ENCODE measurements at places on chromosomes 12 and 14.

- no peak for DNase-seq
These were observed 162.3 kb downstream of the DAD1 start for GRCh38 chr14:22426711-22427110.

- DNase-seq: no peak
These were observed 6.7 kb downstream of the HOXC5 start for GRCh38 chr12:54039417-54040147.

- DNase-seq: no peak
These were observed 33.1 kb upstream of the COL2A1 start for GRCh38 chr12:48037267-48037915.

GRCh38 chr12:46558677-46559076, 186.1 kb upstream of the SLC38A2 start:
- DNase-seq: no peak

DNA sequence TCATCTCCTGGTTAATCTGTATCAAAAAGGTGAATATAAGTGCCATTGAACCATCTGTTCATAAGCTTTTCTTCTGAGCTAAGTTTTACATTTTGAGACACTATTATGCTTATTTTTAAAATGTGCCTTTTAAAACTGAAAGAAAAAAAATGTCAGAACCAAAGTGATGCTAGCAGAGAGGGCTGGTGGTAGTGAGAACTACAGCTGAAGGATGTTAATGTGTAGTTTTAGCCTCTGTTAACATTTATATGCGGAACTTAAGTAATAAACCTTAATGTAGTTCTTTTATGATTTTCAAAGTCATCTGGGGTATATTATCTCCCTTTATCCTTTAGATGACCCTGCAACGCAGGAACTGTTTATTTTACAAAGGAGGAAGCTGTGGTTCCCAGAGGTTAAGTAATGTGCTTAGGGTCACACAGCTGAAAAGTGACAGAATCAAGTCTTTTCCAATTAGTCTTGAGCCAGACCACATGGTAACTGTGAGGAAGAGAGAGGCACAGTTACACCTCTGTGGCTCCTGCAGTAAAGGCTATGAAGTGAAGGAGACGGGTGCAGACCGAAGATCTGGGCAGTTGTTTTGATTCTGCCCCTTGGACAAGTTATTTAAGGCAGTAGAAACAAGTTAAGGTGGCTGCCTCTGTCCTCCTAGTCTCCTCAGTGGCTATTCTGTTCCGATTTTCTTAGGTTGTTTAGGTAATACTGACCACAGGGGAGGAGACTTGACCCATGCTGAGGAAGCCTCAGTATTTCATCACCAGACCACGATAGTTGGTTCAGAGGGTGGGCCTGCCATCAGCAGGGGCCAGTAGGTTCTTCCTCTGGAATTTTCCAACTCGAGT, 23.9 kb downstream of the GNG2 start:
- no peak for DNase-seq

DNA sequence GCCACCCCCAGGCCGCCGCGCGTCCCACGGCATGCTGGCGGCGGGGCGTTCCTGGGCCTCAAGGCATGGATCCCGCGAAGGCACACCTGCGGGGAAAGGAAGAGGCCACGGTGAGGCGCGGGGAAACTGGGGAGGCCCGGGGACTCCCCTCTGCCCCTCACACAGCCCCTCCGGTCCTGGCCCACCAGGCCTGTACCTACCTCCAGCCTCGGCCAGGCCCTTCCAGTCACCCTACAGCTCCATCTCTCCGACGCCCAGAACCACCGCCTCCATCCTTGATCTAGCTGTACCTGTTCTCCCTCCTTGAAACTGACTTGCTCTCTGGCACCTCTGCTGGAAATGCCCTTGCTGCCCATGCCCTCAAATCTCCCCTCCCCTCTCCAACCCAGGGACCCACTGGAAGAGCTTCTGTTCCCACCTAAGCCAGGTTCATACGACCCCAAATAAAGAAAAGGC, 1.7 kb downstream of the ANKRD9 start:
- DNase-seq: no peak

- DNase-seq: no peak
These were observed 30.3 kb downstream of the HIP1R start for GRCh38 chr12:122865268-122866231.

GRCh38 chr14:100058777-100059437, 6.3 kb upstream of the EVL start:
- DNase-seq: no peak

DNA sequence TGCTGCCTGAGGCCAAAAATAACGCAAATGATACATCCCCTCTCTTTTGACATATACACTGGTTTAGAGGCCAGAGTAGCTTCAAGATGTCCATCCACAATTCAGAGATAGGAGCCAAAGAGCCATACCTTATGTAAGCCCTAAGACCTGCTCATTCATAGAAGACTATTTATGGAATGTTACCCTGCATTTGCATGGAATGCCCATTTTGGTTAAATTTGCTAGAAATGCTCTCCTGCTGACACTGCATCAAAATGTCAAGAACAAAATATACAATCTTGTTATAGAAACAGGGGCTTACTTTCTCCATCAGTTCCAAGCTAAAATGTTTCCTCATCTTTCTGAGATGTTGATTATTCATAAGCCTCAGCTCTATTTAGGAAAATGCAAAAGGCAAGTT, 183.3 kb upstream of the CDKN3 start:
- no peak for DNase-seq

DNA sequence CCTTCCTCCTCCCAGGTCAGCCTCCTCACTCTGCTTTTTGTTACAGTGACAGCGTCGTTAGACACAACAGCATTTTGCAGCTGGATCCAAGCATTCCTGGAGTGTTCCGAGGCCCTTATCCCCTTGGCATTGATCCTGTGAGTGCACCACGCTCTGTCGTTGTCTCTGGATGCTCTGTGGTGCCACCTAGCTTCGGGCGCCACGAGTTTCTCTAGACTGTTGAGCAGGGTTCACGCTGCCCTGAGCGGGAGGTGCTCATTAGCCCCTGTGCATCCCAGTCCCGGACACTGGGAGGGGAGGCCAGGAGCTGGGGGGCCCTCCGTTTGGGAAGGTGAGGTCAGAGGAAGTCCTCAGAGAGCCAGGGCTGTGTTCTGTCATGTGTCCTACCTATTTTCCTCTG, 17.3 kb upstream of the DNAH10 start:
- no peak for DNase-seq

- DNase-seq: no peak
These were observed 13.8 kb downstream of the NGDN start for GRCh38 chr14:23483236-23483854.

- DNase-seq: no peak
These were observed 606 bp downstream of the TNFAIP2 start for GRCh38 chr14:103123634-103124500.

DNA sequence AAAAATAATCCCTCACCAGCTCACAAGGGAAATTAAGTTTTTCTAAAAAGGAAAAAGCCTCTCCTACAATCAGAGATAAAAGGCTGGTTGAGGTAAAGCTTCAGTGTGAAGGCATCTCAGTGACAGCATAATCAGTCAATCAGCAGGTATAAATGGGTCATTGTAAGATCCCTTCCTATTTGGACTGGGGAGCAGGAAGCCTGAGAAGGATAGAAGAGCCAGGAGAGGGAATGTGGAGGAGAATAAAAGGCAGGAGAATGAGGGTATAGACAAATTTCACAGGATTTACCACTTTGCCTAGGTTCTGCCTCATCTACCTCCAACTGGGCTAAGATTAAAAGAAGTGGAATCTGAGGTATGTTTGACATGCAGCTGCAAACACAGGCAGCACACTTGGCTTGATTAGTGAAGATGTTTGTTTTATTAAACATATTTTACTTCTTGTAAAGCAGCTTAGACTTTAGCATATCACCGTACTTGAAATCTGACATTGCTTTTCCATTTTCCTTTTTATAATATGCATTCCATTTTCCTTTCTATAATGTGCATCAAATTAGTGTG, 479.1 kb upstream of the USP15 start:
- DNase-seq: no peak

DNA sequence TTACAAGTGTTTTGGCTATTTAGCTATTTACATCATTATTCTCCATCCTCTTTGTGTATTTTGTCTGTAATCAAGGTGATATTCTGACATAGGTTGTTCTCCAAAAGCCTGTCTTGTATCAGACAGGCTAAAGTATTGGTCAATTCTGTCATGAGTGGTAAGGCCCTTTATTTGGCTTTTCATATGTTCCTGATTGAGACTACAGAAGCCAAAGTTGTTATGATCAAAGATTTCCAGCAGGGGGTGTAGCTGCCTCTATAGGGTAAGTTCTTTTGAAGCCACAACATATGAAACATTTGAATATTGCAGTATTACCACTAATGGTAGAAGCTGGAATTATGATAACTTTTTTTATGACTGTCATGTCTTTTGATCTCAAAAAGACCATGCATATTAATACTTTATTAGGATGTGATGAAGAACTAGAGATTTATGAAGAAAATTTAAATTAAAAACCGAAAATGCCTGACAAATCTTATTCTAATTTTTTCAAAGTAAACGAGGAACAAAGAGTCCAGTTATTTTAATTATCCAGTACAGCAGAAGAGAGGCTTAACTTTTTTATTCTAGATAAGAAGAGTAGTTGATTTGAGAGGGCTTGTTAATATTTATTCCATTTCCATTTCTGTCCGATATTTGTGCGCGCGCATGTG, 3.4 kb upstream of the ARHGAP5 start:
- peak; percentile 77 for DNase-seq

GRCh38 chr12:67681941-67682620, 33.5 kb downstream of the DYRK2 start:
- no peak for DNase-seq

DNA sequence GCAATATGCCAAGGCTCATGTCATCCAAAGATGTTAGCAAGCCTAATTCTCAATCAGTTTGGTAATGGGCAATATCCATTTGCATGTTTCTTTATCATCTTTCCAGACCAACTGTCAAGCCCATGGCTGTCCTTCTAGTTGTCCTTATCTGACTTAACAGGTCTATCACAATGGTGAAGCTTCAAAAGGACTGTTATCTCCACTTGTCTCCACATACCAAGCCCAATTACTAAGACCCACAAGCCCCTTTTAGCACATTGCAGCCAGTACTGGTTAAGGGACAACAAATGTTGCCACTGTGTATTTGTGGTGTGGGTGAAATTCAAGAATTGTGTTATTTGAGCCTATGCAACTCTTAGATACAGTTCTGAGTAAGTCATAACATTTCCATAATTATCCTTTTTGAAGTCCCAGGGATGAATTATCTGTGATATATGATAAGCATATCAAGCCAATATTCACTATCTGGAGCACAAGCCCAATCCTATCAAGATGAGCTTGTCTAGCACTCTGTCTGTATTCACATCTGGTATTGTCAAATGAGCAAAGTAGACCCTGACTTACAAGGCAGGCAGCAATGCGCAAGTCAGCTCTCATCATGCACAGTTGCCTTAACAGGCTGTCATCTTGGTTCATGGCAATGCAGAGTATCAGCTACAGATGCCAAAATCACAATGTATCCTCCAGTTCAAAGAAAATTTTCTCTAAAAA, 19.3 kb upstream of the ST8SIA1 start:
- DNase-seq: no peak

DNA sequence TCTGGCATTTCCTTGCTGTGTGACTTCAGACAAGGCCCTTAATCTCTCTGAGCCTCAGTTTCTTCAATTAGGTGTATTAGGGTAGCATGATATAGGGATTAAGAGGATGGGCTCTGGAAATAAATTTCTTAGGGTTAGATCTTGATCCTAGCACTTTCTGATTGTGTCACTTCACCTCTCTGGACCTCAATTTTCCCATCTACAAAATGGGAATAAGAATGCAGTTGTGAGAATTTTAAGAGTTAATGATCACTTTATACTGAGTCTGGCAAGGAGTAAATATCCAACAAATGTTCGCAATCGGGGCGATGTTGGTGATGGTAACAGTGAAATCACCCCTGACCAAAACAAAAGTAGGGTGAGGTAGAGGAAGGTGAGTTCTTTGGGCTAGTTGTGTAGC, 4.0 kb downstream of the RPH3A start:
- no peak for DNase-seq

DNA sequence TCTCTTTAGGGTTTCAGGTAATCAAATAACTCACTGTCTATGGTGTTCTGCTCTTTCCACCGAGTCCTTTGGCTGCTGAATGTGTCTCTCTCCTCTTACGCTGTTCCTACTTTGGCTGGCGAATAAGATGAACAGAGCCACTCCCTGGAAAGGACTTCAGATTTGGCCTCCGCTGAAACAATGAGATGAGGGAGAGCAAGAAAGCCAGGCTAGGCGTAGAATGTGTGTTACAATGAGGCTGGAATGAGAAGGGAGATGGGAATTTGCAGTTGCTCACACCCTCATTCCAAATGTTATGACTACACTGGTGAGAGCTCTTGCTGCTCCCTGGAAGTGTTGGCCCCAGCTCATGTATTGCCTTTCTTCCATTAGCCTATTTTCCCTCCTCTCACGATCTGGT, at the start of gene MFAP5:
Gene MFAP5, minus strand, starts transcription at position 234 of the 400 bp plus-strand sequence. CDS start 722 bp downstream, outside the sequence.
- no peak for DNase-seq

- no peak for DNase-seq
These were observed 236.0 kb downstream of the BCL11B start for GRCh38 chr14:99035712-99036610.

- no peak for DNase-seq
These were observed 4.7 kb downstream of the GNB3 start for GRCh38 chr12:6845395-6845794.
